Thymus (tissue), 14 donors: ENCODE measurements at places on chromosomes 1 and 21.

DNA sequence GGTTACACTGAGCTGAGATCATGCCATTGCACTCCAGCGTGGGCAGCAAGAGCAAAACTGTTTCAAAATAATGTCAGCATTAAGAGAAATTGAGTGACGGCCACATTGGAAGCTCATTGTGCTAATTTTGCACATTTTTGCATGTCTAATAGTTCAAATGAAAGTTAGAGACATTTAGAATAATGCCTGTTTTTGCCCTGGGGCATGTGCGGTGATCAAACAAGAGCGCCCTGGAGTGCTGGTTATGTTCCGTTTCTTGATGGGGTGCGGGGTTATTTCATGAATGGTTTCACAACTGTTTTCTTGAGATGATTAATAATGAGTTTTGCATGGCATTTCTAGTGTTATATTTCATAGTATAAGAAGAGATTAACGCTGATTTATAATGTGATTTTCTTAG is 13.1 kb downstream of the OR2T11 start:
- no peaks in the 10 kb centered on the region for H3K4me1 ChIP-seq
- no peak for DNase-seq
- no peak overlapping the region for H3K27ac ChIP-seq
- H3K27me3 ChIP-seq: no peaks in the 10 kb centered on the region

DNA sequence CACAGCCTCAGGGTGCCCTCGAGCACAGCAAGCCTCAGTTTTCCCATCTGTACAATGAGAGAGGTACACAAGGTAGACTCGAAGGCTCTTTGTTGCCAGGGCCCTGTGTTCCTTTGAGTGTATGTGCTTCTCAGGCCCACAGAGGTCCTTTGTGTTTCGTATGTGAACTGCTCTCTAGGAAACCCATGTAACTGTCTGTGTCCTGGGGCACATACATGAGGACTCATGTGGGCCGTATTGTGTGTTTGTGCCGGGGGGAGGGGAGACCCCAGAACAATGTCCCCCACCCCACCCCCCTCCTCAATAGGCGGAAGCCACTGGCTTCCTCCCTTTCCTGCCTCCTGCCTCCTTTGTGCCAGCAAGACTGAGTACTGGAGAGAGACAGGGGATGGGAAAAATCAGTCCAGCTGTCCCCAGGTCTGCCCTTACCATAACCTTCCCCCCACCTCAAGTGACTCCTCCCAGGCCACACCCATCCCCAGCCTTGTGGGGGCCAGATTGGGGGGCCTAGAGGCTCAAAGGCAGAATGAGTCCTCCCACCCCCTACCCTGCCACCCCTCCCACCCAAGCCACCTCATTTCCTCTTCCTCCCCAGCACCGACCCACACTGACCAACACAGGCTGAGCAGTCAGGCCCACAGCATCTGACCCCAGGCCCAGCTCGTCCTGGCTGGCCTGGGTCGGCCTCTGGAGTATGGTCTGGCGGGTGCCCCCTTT is at the start of gene TIE1:
Gene TIE1, plus strand, starts transcription at position 605 of the 717 bp plus-strand sequence. Its CDS starts 90 bp downstream, at position 695.
- H3K4me3 ChIP-seq: no peak within 1 kb of the TSS
- H3K4me1 ChIP-seq: no peaks in the 10 kb centered on the region
- H3K36me3 ChIP-seq: no peaks in the 10 kb centered on the region
- H3K27ac ChIP-seq: no peak within 1 kb of the TSS
- H3K27me3 ChIP-seq: no peaks in the 10 kb centered on the region

- no peak for DNase-seq
- H3K36me3 ChIP-seq: no peaks in the 10 kb centered on the region
- peaks cover 3% of the 10 kb centered on the region for H3K4me1 ChIP-seq
These were observed 38.6 kb downstream of the SIPA1L2 start for GRCh38 chr1:232591344-232591743.

GRCh38 chr1:869499-870244 is 54.1 kb upstream of the SAMD11 start:
- H3K27ac ChIP-seq: no peak overlapping the region
- H3K27me3 ChIP-seq: peaks cover 6% of the 10 kb centered on the region
- H3K4me3 ChIP-seq: no peak overlapping the region
- DNase-seq: peak; percentile 44
- H3K36me3 ChIP-seq: no peaks in the 10 kb centered on the region
- peaks cover 3% of the 10 kb centered on the region for H3K4me1 ChIP-seq

DNA sequence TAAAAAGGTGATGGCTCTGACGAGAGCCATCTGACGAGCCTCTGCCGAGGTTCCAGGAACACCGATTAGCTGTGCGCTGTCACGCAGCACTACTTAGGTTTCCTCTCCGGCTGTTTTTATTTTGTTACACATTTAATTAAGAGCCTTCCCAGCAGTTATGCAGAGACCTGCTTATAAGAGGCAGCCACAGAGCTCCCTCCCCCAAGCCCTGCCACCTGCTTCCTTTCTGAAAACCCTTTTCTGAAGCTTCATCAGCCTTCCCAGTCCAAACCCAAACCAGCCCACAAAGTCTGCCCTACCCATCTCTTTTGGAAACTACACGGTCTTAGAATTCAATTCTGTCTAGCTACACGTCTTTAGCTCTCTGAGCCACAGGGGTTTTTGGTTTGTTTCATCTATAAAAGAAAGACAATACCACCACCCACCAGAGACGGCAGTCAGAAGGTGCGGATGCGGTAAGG is 49.1 kb downstream of the ERI3 start:
- H3K27ac ChIP-seq: peak overlapping the region; percentile 50
- peaks cover 26% of the 10 kb centered on the region for H3K36me3 ChIP-seq
- H3K4me3 ChIP-seq: no peak overlapping the region
- peak; percentile 79 for DNase-seq
- peaks cover 38% of the 10 kb centered on the region for H3K4me1 ChIP-seq

GRCh38 chr1:210527091-210527490 is 198.4 kb downstream of the HHAT start:
- H3K4me3 ChIP-seq: no peak overlapping the region
- no peaks in the 10 kb centered on the region for H3K36me3 ChIP-seq
- H3K4me1 ChIP-seq: no peaks in the 10 kb centered on the region
- DNase-seq: no peak
- H3K27ac ChIP-seq: no peak overlapping the region

- H3K4me1 ChIP-seq: peaks cover 5% of the 10 kb centered on the region
- no peaks in the 10 kb centered on the region for H3K27me3 ChIP-seq
- no peak overlapping the region for H3K4me3 ChIP-seq
- no peak for DNase-seq
- no peaks in the 10 kb centered on the region for H3K36me3 ChIP-seq
- H3K27ac ChIP-seq: no peak overlapping the region
These were observed 188.9 kb downstream of the NRIP1 start for GRCh38 chr21:14875704-14876523.

DNA sequence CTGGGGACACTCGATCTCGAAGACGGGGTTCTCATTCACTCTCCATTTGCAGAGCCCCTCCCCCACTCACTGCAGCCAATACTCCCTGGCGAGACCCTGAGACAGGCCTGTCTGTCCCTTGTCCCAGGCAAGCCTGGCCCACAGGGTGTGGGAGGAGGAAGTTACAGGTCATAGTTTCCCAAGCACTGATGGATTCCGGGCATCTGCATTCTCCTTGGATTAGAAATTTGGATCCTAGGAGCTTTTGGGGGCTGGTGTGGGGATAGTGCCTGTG is 11.3 kb downstream of the WNT3A start:
- H3K4me3 ChIP-seq: no peak overlapping the region
- H3K27me3 ChIP-seq: no peaks in the 10 kb centered on the region
- H3K36me3 ChIP-seq: no peaks in the 10 kb centered on the region
- no peaks in the 10 kb centered on the region for H3K4me1 ChIP-seq

GRCh38 chr1:119569095-119569494 is 62.1 kb downstream of the HSD3B1 start:
- no peaks in the 10 kb centered on the region for H3K4me1 ChIP-seq
- no peak overlapping the region for H3K4me3 ChIP-seq
- DNase-seq: no peak
- no peaks in the 10 kb centered on the region for H3K36me3 ChIP-seq

DNA sequence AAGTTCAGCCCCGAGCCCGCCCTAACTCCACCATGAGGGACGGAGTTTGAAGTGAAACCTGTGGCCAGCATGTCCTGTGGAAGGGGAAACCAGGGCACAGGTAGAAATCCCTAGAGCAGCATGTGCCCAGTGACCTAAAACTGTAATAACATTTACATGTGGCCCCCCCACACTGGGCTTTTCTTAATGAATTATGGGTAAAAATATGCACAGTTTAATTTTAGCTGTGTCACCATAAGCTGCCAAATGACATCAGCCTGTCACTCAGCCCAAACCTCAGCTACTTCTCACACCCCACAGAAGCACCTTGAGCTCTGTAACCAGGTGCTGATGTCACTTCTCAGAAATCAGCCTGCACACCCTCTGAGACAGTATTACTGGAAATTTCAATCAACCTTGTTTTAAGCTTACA is 50.0 kb upstream of the SLC19A1 start:
- peaks cover 8% of the 10 kb centered on the region for H3K27me3 ChIP-seq
- peak; percentile 65 for DNase-seq
- no peaks in the 10 kb centered on the region for H3K36me3 ChIP-seq
- peaks cover 69% of the 10 kb centered on the region for H3K4me1 ChIP-seq
- peak overlapping the region; percentile 10 for H3K27ac ChIP-seq

GRCh38 chr1:44294588-44295007 is 60.5 kb downstream of the ERI3 start:
- no peak for DNase-seq
- H3K4me1 ChIP-seq: peaks cover 2% of the 10 kb centered on the region
- H3K27me3 ChIP-seq: no peaks in the 10 kb centered on the region
- H3K27ac ChIP-seq: no peak overlapping the region
- H3K4me3 ChIP-seq: no peak overlapping the region
- H3K36me3 ChIP-seq: peaks cover 19% of the 10 kb centered on the region

GRCh38 chr21:34126269-34126668 is 52.9 kb downstream of the MRPS6 start:
- no peak overlapping the region for H3K4me3 ChIP-seq
- peaks cover 3% of the 10 kb centered on the region for H3K36me3 ChIP-seq
- H3K27ac ChIP-seq: no peak overlapping the region

GRCh38 chr1:19210772-19211549 is 895 bp upstream of the UBR4 start:
- peaks cover 12% of the 10 kb centered on the region for H3K4me1 ChIP-seq
- no peak for DNase-seq
- H3K27ac ChIP-seq: peak overlapping the region; percentile 89
- H3K36me3 ChIP-seq: peaks cover 3% of the 10 kb centered on the region

DNA sequence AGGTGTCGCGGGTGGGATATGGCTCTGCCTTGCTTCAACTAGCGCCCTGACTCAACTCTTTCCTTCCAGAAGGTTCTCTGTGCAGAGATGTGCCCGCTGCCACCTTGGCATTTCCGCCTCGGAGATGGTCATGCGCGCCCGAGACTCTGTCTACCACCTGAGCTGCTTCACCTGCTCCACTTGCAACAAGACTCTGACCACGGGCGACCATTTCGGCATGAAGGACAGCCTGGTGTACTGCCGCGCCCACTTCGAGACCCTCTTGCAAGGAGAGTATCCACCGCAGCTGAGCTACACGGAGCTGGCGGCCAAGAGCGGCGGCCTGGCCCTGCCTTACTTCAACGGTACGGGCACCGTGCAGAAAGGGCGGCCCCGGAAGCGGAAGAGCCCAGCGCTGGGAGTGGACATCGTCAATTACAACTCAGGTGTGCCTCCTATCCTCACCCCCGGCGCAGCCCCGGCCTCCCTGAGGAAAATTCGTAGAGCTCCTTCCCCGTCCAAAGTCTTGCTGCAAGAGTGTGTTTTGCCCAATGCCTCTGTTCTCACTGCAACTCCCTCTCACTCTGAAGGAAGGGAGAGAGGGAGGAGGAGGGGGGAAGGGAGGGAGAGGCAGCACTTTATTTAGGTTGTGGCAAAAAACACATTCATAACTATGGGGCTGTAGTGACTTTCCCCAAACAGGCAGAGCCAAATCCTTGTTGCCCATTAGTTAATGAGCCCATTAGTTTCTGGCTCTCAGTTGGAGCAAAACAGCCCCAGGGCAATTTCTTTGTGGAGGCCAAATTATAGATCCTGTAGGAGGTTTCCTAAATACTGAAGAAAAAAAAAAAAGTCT is 4.3 kb downstream of the LHX9 start:
- H3K36me3 ChIP-seq: no peaks in the 10 kb centered on the region
- H3K27ac ChIP-seq: no peak overlapping the region

- DNase-seq: no peak
- no peaks in the 10 kb centered on the region for H3K36me3 ChIP-seq
- no peak overlapping the region for H3K27ac ChIP-seq
- no peaks in the 10 kb centered on the region for H3K27me3 ChIP-seq
- no peaks in the 10 kb centered on the region for H3K4me1 ChIP-seq
These were observed 148.9 kb downstream of the PHTF1 start for GRCh38 chr1:113610372-113610771.

DNA sequence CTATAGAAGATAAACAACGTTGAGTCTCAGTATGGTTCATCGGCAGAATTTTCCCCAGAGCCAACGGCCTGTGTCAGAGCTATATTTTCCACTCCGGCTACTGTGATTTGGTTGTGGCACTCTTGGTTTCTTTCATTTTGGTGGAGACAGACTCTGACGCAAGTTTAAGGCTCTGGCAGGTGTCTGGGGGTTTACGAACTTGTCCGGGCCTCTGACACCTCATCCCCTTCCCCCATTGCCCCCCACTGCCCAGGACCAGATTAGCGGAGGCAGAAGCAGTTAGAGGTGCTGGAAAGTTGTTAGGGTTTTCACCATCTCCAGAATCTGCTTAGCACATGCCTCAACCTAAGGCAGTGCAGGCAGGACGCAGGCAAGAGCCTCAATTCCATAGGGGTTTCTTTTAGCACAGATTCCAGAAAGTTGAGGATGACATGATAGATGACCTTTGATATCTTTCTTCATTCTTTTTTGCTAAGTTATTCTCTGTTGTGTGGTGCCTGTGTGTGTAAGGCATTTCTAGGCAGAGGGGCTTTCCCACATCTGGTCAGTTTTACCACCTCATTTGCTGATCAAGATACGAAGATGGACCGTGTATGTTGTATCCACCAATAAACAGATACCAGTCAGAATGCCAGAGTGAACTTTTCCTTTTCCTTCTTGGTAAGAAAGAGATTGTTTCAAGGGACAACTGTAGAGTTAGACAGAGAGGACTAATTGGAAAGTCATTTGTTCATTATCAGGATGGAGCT is 18.4 kb upstream of the IL10 start:
- no peak for DNase-seq
- H3K27ac ChIP-seq: no peak overlapping the region
- H3K4me1 ChIP-seq: peaks cover 29% of the 10 kb centered on the region
- H3K27me3 ChIP-seq: no peaks in the 10 kb centered on the region
- H3K36me3 ChIP-seq: no peaks in the 10 kb centered on the region

DNA sequence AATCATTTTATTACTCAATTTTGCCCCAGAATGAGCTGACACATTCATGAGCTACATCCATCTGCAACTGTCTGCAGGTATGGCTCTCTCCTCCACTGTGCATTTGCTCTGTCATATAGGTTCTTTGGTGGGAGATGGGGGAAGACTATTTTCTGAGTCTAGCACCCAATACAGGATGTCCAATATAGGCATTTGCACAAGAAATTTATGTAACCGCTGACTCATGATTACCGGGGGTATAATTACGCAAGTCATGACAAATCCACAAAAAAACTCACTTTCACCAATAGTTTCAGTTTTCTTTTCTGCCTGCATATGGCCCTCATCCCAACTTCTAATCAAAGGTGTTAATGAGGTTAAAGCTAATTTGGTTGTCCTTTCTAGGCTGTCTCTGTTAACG is 17.5 kb upstream of the VSIG8 start:
- no peak overlapping the region for H3K27ac ChIP-seq
- H3K36me3 ChIP-seq: no peaks in the 10 kb centered on the region
- H3K27me3 ChIP-seq: no peaks in the 10 kb centered on the region
- no peaks in the 10 kb centered on the region for H3K4me1 ChIP-seq
- no peak for DNase-seq

- H3K36me3 ChIP-seq: no peaks in the 10 kb centered on the region
- no peaks in the 10 kb centered on the region for H3K27me3 ChIP-seq
- no peaks in the 10 kb centered on the region for H3K4me1 ChIP-seq
- no peak for DNase-seq
- H3K27ac ChIP-seq: no peak overlapping the region
These were observed 157.7 kb downstream of the LYPLAL1 start for GRCh38 chr1:219331424-219331823.
